RCC 7860 (cell line): ENCODE measurements at places on chromosomes 4 and X.

DNA sequence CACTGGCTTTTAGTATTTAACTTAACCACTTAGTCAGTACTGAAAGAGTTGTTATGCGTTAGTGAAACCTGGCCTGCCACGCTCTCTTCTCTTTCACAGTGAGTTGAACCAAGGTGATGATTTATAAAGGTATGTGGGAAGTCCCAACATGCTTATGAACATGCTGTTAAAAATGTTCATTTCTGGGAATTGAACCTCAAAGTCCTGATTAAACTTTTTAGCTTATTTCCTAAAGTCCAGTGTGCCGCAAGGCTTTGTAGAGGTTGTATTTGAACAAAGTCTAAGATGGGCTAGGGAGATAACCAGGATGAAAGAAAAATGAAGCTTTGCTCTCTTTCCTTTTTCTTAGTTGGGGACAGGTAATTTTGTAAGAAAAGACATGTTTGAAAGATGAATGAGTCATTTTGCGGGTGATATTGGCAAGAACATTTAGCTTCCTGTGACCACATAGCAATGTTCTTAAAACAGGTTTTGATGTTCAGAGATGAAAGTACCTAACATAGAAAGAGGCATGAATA, 270.3 kb downstream of the DTHD1 start:
- DNase-seq: no peak

GRCh38 chr4:8352368-8353157, 83.0 kb downstream of the HTRA3 start:
- no peak for DNase-seq

DNA sequence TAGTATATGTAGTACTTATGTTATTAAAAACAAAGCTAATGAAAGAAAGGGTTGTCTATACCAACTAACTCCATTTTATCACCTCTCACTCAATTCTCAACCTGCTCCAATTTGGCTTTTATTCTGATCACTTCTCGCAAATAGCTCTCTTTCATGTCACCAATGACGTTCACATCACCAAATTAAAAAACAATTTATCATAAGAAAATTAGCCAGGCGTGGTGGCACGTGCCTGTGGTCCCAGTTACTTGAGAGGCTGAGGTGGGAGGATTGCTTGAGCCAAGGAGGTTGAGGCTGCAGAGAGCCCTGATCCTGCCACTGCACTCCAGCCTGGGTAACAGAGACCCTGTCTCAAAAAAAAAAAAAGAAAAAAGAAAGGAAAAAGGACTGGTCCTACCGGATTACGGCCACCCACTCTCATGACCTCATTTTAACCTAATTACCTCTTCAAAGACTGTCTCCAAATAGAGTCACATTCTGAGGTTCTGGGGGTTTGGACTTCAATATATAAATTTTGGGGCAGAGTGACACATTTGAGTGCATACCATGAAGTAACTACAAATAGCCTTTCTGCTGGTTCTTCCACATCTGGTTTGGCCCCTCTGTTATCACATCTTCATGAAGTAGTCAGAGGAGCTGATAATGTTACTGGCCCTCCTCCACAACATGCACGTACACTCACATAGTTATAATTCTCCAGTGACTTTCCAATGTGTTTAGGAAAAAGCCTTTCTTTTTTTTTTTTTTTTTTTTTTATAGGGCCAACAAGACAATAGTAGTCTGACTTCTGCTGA, 15.8 kb upstream of the RBMX start:
- no peak for DNase-seq

DNA sequence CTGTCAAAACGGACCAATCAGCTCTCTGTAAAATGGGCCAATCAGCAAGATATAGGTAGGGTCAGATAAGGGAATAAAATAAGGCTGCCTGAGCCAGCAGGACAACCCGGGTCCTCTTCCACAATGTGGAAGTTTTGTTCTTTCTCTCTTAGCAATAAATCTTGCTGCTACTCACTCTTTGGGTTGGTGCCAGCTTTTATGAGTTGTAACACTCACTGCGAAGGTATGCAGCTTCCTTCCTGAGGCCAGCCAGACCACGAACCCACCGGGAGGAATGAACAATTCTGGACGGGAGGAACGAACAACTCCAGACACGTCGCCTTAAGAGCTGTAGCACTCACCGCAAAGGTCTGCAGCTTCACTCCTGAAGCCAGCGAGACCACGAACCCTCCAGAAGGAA, 287.8 kb downstream of the RAPGEF2 start:
- peak; percentile 96 for DNase-seq

GRCh38 chr4:98620087-98620784, 38.2 kb downstream of the TSPAN5 start:
- no peak for DNase-seq

GRCh38 chr4:54032558-54033135, 31.8 kb downstream of the CHIC2 start:
- DNase-seq: no peak

GRCh38 chr4:95141361-95141760, 383.6 kb downstream of the BMPR1B start:
- DNase-seq: no peak
